Suppressor macrophage (primary cell): ENCODE measurements at places on chromosomes 3 and 15.
A peak's percentile ranks its signal among the peaks of the same experiment; 100 is the strongest.

- no peak for DNase-seq
Measured at GRCh38 chr3:119173325-119173724, at the start of gene UPK1B. TSS of gene UPK1B (plus strand) at chr3:119173598. CDS start at chr3:119186742, 13,144 bp downstream.

DNA sequence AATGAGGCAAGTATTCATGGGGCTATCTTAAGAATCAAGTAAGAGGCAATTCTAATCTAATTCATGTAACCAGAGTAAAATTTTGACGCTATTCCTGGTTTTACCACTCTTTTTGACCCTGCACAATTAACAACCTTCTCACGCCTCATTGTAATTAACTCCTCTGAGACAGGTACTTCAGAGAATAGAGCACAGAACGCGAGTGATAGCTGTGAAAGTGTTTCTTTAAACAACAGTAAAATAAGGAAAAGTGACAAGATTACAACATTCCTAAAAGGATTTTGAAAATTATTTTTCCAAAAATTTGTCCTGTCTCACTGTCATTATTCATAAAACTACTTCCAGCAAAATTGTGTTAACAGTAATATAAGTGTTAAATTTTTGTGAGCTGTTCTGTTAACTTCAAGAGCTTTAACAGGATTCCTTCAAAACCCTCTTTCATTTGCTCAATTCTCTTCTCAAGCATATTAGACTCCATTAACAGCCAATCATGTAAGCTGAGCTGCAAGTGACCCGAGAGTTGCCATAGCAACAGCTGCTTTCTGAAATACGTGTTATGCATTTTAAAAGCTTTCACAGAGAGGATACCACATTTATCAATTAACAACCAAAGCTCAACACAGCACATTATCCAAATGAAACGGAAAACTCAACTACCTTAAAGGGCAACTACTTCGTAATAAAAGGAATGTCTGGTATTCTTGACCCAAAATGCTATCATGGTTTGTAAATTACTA is 93.1 kb downstream of the STAG1 start:
- no peak for DNase-seq

DNA sequence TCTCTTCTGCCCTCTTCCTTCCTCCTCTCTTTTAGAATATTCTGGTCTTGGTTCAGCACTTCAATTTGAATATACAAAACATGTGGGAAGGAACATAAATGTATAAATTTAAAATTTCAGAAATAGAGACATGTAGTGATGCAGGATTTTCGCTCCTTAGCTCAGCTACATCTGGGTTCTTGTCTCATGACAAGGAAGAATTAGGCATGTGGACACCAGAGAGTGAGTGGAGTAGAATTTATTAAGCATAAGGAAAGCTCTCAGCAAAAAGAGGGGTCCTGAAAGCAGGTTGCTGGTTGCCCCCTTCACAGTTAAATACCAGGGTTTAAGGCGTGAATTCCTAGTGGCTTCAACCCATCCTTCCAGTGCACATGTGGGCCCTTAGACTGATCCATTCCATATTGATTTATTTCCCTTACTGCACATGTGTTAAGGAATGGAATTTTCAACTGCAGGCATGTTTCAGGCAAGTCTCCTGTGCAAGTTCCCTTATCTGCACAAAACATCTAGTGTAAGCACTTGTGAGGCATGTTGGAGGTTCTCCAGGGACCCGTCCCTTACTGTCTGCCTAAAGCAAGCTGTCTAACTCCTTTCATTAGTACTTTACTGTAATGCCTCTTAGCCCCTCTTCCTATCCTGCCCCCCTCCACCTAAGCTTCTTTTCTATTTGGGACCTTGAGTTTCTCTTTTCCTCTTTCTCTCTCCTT is 133.2 kb upstream of the STRIT1 start:
- DNase-seq, result no peak

DNA sequence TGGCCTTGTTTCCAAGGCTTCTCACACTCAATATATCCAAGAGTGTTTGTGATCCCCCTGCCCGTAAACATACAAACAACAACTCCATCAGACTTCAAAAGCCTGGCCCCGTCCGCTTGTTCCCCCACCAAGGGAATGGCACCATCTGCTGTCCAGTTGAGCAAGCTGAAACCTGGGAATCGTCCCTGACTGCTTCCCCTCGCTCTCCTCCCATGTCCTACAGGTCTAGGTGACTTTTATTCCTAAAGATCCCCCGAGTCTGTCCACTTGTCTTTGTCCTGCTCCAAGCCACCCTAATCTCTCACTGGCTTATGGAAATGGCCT is 27.9 kb upstream of the FAM174B start:
- peak; percentile 16 for DNase-seq

DNA sequence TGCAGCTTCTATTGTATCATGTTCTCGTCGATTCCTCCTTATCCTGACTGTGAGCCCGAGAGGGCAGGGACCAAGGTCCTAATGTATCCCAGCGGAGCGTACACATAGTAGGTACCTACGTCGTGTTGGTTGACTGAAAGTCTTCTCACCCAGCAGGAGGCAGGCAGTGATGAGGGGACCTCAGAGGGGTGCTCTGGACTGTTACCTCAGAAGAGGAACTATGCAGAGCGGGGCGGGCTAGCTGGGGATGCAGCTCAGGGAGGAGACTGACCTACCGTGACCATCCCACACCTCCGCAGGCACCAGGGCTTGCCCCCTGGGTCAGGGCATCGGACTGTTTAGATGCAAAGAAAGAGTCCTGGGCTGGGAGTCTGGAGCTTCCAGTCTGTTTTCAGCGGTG is 11.4 kb downstream of the CHAC1 start:
- DNase-seq, result no peak

GRCh38 chr3:64974401-64974800 is 286.6 kb upstream of the ADAMTS9 start:
- DNase-seq, result no peak

GRCh38 chr3:194251891-194252560 is 99.1 kb downstream of the CPN2 start:
- DNase-seq, result no peak

GRCh38 chr15:67174864-67175573 is 79.4 kb downstream of the AAGAB start:
- no peak for DNase-seq

GRCh38 chr15:84734794-84735479 is 13.5 kb upstream of the ZNF592 start:
- DNase-seq, result peak; percentile 90

DNA sequence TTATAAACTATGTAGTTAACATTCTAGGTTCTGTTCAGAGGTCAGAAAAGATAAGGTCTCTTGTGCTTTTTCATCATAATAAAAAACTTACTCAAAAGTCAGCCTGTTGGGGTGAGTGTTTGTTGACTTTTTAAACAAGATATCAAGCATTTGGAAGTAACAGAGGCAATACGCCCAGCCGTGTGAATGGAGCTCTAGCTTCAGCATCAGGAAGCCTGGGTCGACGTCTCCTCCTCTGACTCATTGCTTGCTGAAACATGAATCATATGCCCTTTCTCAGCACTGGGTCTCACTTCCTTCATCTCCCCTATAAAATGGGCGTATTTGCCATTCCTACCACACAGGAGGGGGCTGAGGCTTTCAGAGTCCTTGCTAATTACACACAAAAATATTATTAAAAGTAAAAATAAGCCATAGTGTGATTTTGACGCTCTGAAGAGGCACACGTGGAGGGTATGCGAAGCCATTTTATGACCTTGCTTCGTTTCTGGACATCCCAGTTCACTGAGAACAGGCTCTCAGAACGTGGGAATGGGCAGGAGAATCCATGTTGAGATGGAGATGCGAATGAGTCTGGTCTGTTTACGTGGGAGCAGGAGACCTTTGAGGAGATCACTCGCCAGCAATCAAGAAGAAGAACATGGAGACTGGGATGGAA is 220.8 kb upstream of the TPRG1 start:
- DNase-seq, result peak; percentile 89
